Bronchial smooth muscle cell (primary cell): ENCODE measurements at places on chromosomes 1 and 21. TPM values are rescaled to one million over a fixed set of nuclear protein-coding genes. Genes with fewer than 3 reads are reported as not detected.

Gene RUNX1
- 8.2 and 12.8 TPM in 2 replicates for total RNA-seq

Gene SHC1
- total RNA-seq = 79.3 and 143 TPM in 2 replicates

Gene CFHR5
- total RNA-seq = not detected in 2 replicates

Gene SYT14
- total RNA-seq = 2.7 and 3.6 TPM in 2 replicates

Gene BSND
- not detected in 2 replicates for total RNA-seq

Gene LCE1D
- not detected in 2 replicates for total RNA-seq

Gene ALX3
- total RNA-seq = not detected in 2 replicates

Gene NUDT4B
- 5.5 and 5.7 TPM in 2 replicates for total RNA-seq

Gene TSPEAR
- total RNA-seq = not detected in 2 replicates

Gene CSF3R
- under 0.01 TPM in 2 replicates for total RNA-seq

Gene RPL11
- total RNA-seq = 1,375 and 1,533 TPM in 2 replicates

Gene GPR89B
- total RNA-seq = 16.0 and 22.9 TPM in 2 replicates
